ENCODE measurements at places on chromosomes 11 and 22.

DNA sequence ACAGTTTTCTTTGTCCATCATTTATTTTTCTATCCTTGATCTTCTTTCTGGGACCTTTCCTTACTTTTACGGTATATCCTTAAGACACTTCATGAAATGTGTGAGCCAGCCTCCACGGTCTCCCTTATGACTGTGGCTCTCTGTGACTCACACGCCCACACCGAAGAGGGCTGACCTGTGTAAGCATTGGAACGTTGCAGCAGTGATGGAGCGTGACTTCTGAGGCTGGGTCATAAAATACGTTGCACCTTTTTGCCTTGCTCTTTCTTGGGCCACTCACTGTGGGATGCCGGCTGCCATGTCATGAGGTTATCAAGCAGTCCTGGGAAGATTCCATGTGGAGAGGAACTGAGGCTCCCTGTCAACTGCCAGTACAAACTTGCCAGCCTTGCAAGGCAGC lies 96.3 kb upstream of the RAB1B start:
- no peak for DNase-seq

DNA sequence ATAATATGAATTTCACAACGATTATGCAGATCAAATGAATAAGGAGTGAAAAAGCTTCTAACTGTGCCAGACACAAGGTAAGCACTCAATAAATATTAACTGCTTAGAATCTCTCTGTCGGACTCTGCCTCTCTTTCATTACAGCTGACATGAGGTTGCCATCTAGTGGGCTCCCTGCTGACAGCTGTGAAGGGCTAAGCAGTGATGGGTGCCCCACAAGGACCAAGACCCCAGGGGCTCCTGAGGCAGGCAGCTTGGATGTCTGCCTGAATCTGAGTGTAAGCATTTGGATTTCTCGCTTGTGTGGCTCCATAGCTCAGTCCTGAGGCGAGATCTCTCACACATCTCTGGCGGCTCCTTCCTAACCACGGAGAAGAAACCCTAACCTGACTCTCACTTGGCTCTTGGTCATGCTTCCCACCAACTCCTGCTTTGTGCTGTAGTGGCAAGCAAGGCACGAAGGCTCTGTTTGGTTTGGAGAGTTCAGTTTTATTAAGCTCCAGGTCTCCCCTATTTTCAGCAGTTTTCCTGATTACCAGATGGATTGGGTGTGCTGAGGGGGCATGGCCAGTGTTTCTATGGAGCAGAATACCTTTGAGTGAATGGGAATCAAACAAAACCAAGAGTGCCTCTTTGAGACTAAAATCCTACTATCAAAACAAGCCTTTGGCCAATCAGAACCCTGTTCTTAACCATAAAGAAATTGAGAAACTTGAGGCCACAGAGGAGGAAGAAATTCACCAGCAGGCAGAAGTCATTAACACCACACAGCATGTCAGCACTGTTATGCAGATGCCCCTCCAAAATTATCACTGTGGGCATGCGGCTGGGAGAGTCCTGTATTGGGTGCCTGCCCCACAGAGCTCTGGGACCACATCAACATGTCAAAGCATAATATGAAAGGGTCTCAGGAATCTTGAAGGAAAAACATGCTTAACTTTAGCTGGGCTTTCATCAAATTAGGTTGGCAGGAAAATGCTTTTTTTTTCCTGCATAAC lies 152.8 kb upstream of the NTM start:
- DNase-seq = no peak

- no peak for DNase-seq
Measured at GRCh38 chr11:133306019-133306418, 226.3 kb downstream of the OPCML start.

GRCh38 chr11:94926698-94927237 lies 46.6 kb downstream of the CWC15 start:
- DNase-seq = peak; percentile 87

- DNase-seq = no peak
Measured at GRCh38 chr11:126308271-126308671, 4.4 kb downstream of the DCPS start.

- peak; percentile 67 for DNase-seq
Measured at GRCh38 chr11:57460022-57460757, at the start of gene RTN4RL2. RTN4RL2 (plus strand) TSS chr11:57460528; CDS start chr11:57460866, 338 bp downstream.

- no peak for DNase-seq
Measured at GRCh38 chr11:10778217-10778970, 27.3 kb downstream of the CTR9 start.

DNA sequence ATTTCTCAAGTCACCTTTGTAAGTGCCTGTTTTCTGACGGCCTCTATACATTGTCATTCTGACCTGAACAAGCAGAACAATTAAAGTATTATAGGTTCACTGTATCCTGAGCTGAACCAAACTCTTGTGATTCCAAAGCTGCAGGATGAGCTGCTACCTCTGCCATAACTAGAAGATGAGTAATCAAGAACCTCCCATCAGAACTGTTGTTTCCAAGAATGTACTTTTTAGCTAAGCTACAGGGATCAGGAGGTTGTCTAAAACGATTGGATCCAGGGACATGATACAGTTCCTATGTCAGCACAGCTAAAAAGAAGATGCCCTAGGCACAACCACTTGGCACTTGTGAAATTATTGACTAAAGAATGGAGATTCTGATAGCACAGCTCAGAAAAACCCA lies 288.4 kb upstream of the CCDC90B start:
- DNase-seq = no peak

GRCh38 chr11:60922906-60923305 lies 1.4 kb upstream of the TMEM132A start:
- DNase-seq = no peak

DNA sequence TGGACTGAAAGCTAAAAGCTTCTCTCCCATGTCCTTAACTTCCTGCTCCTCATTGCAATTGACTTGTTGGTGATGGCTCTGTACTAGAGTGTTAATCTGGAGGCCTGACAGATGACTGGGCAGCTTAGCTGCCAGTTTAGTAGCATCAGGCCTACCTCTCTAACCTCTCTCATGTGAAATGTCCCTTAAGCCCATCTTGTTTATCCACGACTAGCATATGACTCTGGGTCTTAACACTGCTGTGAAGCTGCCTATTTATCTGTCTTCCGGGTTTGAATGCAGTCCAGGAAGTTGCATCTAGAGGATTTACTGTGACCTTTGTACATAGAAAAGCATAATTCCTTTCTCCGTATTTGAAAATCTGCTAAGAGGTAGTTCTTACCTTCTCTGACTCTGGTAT lies 85.3 kb upstream of the HORMAD2 start:
- no peak for DNase-seq

- DNase-seq = no peak
Measured at GRCh38 chr11:75853971-75854370, 39.0 kb downstream of the UVRAG start.

- no peak for DNase-seq
Measured at GRCh38 chr11:75398906-75399305, 412 bp upstream of the RPS3 start.

- DNase-seq = no peak
Measured at GRCh38 chr11:69573761-69574607, 67.0 kb upstream of the CCND1 start.

- DNase-seq = peak; percentile 42
Measured at GRCh38 chr11:113705871-113706655, at the start of gene TMPRSS5. TMPRSS5 (minus strand) TSS chr11:113706308; CDS start chr11:113706224, 84 bp downstream.

GRCh38 chr22:38927033-38927781 lies 30.2 kb upstream of the APOBEC3A start:
- peak; percentile 70 for DNase-seq

DNA sequence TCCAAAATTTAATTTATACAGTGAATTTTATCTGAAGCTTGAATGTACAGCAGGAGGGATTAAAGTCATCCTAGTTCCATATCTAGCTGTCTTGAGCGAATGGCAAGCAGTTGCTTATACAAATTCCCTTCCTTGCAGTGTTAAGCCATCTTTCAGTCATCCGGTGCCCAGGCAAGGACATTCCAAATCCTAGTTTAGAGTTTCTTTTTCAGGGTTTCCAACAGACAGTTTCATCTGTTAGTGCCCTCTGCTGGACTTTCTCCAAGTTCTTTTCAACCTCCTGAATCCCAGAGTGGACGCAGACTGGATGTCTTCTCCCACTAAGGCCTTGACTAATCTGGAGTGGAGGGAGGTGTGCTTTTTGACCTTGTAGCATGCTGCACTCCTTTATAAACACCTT lies 45.4 kb downstream of the GRAMD1B start:
- no peak for DNase-seq

DNA sequence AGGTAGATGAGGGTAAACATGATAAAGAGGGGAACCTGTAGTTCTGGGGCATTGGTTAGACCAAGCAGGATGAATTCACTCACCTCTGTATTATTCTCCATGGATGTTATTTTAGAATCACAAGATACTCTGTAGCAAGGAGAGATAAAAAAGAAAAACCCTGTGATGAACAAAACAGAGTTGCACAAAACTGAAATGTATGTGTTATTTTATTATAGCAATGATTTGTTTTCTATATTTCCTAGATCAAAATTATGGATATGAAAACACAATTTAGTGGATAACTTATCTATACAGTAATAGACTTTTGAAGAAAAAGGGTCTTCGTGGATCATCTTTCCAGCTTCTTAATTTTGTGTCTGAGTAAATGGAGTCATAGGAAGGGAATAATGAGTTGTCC lies at the start of gene OR5B17:
OR5B17 (minus strand) TSS at position 101 of the 400 bp plus-strand sequence; CDS start at position 101, 0 bp downstream.
- DNase-seq = no peak

GRCh38 chr11:27699242-27699925 lies 871 bp downstream of the BDNF start:
- DNase-seq = no peak

DNA sequence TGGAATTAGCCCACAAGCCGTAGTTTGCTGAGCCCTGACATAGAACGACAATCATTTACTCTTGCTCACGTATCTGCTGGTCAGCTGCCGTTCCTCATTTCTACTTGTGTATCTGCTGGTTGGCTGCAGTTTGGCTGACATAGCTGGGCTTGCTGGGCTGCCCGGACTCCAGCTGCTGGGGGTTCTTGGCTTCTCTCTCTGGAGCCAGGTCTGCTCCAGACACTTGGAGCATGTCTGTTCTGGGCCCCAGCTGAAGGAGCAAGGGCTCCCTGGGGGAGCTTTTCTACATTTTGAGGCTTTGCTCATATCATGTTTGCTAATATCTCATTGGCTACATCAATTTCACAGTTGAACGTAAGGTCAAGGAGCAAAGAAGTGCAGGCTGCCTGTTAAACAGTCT lies 47.3 kb downstream of the PRDM11 start:
- DNase-seq = peak; percentile 64

DNA sequence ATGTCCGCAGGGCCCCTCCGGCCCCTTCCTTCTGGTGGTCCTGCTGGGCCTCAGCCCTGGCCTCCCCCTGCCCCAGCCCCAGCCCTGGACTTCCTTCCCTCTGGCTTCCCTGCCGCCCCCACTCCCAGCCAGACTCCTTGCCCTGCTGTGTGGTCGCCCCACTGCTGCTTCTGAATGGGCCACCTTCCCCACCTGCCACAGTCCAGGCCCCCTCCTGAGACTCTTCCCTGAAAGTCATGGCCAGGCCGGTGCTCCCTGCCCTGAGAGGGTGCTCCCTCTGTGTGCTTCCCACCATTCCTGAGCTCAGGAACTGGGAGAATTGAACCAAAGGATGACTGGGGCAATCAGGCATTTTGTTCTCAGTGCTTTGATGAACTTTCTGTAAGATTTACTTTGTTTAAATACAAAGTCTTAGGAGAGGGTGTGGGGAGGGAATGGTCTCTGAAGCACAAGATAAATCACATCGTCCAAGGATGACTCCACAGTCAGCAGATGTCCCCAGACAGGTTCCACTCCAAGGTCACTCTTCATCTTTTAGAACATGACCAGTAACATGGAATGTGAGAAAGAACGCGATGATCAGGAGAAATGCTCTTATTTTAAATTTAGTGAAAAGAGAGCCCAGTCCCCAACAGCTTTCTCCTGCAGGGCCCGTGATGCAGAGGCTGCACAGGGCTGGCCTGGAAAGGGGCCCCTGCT lies 774 bp downstream of the APOBEC3D start:
- DNase-seq = no peak

- no peak for DNase-seq
Measured at GRCh38 chr11:113404859-113405430, 17.4 kb downstream of the ANKK1 start.

DNA sequence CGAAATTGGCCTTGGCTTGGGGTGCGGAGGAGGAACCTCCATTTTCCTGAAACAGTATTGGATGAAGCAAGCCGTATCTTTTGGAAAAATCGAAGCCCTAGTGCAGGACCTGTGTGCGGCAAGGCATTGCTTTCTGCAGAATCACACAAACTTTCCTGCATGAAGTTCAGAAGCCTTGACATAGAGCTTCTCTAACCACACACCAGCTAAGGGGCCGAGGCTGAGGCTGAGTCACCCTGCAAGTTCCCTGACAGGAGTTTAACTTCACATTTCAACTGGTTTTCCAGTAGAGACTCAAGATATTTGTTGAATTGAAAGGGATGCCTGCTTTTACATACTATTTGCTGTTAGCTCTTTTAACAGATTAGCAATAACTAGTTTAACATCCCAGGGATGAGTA lies 67.8 kb downstream of the TCF20 start:
- DNase-seq = no peak

DNA sequence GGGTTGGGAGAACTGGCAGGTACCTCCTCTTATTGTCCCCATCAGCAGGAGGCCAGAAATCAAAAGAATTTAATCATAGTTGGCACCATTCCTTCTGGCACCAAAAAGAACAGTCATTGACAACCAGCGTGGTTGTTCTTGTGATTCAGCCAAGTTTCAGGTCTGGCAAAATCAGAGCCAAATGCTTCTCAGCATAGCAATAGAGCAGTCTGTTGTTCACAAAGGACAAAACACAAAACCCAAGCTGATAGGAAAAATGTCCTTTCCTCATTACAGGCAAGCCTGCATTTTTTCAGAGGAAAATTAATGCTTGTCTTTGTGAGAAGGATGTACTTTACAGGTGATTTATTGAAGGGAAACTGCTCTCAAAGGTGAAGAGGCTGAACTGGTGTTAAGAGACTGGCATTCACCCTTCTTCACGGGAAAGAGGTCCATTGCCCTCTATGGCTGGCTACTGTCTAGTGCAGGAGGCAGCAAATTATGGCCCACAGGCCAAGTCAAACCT lies 241.8 kb upstream of the ARHGAP42 start:
- peak; percentile 20 for DNase-seq

GRCh38 chr11:119688356-119688755 lies 40.6 kb downstream of the NECTIN1 start:
- DNase-seq = no peak

- peak; percentile 71 for DNase-seq
Measured at GRCh38 chr11:47916361-47916841, 64.0 kb upstream of the PTPRJ start.

DNA sequence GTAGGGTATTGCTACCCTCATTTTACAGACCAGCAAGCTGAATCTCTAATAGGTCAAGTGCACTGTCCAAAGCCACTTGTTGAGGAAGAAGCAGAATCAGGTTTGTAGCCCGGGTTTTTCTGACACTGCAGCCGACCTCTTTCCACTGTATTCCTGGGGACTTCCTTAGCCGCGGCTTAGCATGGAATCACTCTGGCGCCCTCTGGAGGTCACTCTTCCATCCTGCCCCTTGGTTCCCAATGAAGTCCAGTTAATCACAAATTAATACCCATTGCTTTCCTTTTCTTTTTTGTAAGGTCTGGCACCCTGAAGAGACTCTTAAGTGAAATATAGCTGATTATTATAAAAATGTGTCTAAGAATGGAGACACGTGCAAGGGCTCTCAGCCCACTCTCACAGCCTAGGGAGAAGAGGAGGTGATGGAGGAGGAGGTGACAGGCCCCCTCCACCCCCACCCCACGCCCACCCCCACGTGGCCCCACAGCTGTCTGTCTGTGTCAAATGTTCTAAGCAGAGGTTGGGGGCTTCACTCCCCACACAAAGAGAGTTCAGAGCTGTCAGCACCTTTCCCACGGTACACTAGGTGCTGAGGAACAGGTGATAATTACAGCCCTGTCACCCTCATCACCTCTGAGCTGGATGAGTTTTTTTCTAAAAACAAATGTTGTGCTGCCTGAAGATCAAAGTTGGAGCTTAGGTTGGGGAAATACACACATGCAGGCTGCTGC lies 57.7 kb upstream of the DRD2 start:
- peak; percentile 75 for DNase-seq

GRCh38 chr11:76624500-76625379 lies 45.8 kb downstream of the LRRC32 start:
- no peak for DNase-seq
